ENCODE measurements at places on chromosomes 13 and 19. TPM values are rescaled to one million over a fixed set of nuclear protein-coding genes. Genes with fewer than 3 reads are reported as not detected.

Gene ZNF418
- total RNA-seq = 6.3 TPM

Gene KLF1
- total RNA-seq = not detected

Gene ANO8
- total RNA-seq = 9.6 TPM

Gene GARIN5B
- total RNA-seq = not detected

Gene CACNG7
- total RNA-seq = 1.9 TPM

Gene NLRP4
- not detected for total RNA-seq

Gene MEF2B
- not detected for total RNA-seq

Gene IZUMO2
- not detected for total RNA-seq

Gene RNASEH2A
- total RNA-seq = 17.2 TPM

Gene AP2A1
- total RNA-seq = 147 TPM

Gene DZIP1
- total RNA-seq = 13.0 TPM
